ENCODE measurements at places on chromosomes 2 and 18.

- DNase-seq, result peak; percentile 13
Observed at GRCh38 chr2:199336546-199336945, 121.2 kb downstream of the SATB2 start.

DNA sequence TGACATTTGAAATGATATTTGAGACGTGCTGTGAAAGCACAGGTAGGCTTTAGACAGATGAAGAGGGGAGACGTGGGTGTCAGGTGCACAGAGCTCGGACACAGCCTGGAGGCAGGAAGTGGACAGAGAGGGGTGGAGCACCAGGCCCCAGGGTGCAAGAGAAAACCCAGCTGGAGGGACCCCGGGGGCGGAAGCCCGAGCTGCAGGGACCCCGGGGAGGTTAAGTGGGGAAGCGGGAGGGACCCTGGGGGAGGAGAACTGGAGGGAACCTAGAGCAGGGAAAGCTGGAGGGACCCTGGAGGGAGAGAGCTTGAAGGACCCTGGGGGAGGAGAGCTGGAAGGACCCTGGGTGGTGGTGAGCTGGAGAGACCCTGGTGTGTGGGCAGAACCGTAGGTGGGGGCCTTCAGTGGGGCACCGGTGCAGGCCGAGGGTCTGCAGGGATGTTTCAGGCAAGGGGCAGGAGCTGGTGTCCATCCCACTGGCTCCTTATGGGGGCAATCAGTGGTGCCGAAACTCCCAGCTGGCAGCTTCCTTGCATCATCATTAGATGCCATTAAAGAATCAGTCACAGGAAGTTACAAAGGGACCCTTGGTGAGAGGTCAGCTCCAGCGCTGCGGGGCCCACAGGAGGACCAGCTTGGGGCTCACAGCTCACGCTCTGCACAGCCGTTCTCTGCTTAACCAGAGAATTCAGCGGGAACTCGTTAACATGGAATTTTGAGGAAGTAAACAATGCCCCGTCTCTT is 246.6 kb downstream of the EIPR1 start:
- DNase-seq, result no peak

DNA sequence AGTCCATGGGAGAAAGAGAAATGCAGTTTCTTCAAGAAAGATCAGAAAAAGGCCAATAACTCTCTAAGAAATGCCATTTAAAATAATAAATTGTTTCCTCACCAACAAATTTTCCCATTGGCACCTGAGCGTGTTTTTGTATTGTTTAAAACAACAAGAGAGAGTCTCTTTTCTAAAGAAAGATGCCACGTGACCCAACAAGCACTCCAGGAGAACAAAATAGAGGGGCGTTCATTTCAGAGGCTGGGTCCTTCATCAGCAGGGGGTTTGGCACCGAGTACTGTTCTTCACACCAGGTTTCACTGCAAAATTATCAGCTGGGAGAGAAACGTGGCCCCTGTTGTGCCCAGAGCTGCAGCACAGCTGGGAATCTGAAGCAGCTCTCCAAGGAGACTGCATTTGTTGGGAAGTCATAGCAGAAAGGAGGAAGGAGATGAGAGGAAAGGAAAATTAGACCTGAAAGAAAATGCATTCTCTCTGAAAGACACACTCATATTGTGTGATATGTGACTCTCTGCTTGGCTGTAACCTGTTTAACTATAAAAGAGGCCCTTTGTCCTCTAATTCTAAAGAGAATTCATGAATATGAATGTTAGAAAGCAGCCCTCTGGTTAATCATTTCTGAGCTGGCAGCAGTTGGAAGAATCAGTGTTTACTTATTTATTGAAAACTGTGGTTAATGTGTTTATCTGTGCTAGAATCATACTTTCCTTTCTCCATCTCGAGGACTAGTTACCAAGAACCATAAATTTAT is 205.3 kb upstream of the CDH20 start:
- DNase-seq, result no peak

GRCh38 chr2:3424171-3424795 is 44.8 kb downstream of the TRAPPC12 start:
- no peak for DNase-seq

DNA sequence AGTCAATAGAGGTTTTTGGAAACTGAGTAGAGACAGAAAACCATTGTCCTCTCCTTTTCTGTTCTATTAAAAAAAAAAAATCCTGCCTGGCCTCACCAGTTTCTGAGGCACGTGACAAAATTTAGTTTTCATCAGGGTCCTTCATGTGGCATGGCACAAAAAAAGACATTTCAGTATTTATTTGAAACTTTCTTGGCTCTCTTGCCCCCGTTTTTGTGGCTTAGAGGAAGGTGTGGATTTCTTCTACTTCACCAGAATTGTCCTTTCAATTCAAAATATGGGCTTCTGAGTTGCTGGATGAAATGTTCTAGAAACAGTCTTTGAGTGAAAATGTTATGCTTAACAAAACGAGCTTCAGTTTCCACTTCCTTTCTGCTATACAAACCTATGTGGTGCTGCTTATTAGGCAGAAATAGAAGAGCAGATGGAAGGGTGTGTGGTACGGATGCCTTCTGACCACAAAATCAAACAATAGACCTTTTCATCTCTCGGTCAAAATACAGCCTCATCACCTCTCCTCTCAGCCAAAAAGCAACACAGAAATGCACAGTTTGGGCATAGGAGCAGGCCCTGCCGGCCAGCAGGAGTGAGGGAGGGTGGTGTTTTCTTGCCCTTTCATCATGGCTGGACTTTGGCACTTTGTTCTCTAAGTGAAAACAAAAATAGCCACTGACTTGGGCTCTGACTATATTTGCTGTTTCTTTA is 89.2 kb downstream of the SH3RF3 start:
- DNase-seq, result no peak

All from HCT116 (cell line).